ENCODE measurements at places on chromosomes 16 and 17.

DNA sequence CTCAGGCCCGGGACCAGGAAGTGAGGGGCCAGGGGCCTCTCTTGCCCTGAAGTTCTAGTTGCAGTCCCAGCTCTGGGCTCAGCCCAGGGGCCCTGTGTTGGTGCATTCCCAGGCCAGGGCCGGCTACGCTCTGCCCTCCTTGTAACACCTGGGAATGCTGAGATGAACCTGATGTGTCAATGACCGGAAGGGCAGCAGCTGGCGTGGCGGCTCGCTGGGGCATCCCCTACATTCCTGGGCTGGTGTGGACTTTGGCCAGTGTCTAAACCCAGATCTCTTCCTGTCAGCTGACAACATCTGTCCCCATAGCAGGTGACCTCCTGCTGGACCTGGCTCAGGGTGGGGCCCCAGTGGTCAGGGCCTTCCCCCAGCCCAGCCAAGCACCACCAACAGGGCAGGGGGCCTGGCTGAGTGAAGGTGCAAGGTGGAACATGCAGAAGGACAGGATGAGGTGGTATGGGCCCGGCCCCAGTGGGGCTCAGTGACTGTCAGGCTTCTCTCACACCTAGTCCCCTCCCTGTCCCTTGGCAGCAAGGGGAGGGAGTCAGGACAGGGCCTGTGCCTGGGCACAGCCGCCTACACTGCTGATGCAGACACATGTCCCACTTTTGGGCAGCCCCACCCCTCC lies 15.9 kb downstream of the FAM83G start:
- no peak for DNase-seq

DNA sequence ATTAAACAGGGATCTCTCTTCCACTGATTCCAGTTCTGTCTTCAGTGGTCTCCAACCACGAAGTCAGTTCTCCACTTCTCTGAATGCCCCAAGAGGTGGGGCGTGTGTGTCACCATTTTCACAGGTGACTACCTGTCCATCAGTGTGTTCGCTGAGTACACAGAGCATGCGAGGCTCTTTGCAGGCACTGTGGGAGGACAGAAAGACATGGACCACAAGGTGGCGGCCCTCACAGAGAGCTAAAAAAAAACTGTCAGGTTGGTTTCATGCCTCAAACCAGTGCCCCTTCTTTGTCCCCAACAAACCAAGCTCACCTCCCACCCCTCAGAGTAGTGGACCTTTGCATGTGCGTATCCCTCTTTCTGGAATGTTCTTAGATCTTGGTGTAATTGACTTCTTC lies 13.8 kb downstream of the EMP2 start:
- no peak for DNase-seq

- no peak for DNase-seq
These were observed 253.3 kb upstream of the CDH5 start for GRCh38 chr16:66113223-66113622.

GRCh38 chr16:4216596-4216995 lies 25.3 kb downstream of the SRL start:
- no peak for DNase-seq

- DNase-seq: no peak
These were observed 35.2 kb downstream of the GJC1 start for GRCh38 chr17:44794851-44795413.

DNA sequence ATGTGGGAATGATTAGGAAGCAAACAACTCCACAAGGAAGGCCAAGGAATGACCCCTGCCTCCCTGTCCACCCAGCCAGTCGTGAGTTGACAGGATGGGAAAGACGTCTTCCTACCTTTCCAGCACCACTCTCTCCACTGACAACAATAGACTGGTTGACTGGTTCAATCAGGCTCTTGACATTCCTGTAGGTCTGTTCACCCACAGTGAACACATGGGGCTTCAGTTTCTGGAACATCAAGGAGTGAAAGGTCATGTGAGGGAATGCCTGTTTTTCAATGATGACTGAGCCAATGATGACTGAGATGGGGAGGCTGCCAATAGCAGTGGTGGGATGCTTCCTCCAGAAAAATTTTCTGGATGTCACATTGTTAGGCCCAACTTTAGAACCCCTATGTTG lies 9.6 kb downstream of the MYO19 start:
- DNase-seq: no peak

GRCh38 chr16:48687421-48688038 lies 77.5 kb upstream of the N4BP1 start:
- no peak for DNase-seq

- DNase-seq: no peak
These were observed 922.8 kb upstream of the EEF2KMT start for GRCh38 chr16:6020162-6020985.

Data from T follicular helper cell (primary cell).